ENCODE measurements at places on chromosomes 3 and 15. TPM values are rescaled to one million over a fixed set of nuclear protein-coding genes. Genes with fewer than 3 reads are reported as not detected.

GRCh38 chr3:160874736-160875135, 118.7 kb downstream of the PPM1L start:
- no peak for DNase-seq

DNA sequence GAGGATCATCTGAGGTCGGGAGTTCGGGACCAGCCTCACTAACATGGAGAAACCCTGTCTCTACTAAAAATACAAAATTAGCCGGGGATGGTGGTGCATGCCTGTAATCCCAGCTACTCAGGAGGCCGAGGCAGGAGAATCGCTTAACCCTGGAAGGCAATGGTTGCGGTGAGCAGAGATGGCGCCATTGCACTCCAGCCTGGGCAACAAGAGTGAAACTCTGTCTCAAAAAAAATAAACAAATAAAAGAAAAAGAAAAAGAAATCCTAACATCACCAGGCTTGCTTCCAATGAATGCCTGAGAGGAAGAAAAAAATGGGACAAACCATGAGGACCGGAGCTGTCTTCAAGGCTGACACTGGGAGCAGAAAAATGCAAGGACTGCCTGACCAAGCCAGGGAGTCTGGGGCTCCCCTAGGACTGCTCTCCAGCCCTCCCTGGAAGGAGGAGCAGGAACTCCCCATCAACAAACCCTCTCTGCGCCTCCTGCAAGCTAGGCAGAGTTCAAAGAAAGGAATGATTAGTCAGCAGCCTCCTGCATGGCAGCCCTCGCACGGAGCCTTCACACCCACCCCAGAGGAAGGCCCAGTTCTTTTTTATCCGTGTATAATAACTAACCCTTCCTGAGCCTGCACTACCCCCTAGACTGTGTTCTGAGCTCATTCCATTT, 55.4 kb downstream of the NUP210 start:
- no peak for DNase-seq

DNA sequence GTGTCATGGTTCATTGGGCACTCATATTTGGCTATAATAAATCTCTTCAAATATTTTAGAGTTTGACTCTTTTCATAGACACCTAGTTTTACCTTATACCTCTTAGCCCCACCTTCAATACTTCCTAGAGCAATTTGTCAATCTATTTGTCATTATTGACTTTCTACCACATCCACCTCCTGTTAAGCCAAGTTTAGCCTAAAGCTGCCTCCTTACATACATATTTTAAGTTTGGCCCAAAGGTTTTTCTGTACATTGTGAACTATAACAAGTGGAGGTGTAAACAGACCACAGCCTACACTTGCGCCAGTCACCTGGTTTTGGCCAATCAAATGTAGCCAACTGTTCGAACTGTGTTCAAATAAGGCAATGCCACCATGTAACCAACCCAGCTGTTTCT, 18.1 kb upstream of the ABHD17C start:
- DNase-seq, result no peak

GRCh38 chr3:172369590-172370259, 78.5 kb downstream of the GHSR start:
- DNase-seq, result no peak

GRCh38 chr3:149879872-149880271, 66.9 kb downstream of the RNF13 start:
- peak; percentile 64 for DNase-seq

DNA sequence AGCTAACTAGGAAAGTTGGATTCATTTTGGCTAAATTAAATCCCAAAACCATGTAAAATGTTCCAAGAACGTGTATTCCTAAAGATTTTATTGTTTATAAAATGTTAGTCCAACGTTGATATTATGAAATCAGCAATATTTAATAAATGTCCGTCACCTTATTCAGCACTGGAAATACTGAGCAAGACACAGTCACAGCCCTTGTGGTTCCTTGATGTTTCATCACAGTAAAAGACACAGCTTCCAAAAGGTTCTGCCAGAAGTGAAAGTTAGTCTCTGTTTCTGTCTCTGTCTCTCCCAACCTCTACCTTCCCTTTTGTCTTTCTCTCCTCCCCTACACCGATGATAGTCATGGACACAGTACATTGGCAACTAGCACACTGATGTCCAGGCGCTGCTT, 82.2 kb upstream of the BOC start:
- DNase-seq, result no peak

- no peak for DNase-seq
Observed at GRCh38 chr3:112464264-112464663, 35.0 kb downstream of the BTLA start.

DNA sequence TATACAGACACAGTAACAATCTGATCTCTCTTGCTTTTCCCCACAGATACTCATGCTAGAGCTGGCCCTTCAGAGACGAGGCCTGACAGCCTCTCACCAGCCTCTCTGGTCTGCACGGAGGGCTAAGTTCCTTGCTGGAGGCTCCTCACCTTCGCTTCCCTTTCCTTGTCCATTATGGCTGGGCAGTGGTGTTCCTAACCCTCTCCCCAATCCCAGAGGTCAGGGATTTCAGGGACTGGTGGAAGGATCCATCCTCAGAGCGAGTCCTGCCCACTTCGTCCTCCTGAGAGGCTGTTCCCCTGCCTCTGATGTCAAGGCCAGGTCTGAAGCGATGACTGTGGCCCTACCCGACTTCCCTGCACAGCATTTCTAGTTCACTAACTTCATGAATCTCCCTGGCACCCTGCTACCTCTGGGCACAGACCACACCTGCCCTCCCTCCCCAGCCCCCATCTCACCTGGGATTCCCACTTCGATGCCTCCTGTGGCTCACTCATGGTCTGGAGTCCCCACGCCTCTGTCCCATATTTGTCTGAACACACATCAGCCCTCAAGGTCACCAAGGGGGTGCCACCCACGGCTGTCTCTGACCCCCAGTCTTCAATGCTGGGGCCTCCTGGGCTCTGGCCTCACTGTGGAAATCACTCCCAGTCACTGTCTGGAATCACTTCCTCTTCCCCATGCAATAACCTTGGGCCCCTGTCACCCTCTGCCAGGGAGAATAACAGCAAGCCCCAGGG, 124.9 kb upstream of the PRR20G start:
- DNase-seq, result no peak

- DNase-seq, result peak; percentile 77
Observed at GRCh38 chr3:159824333-159824732, 164.3 kb upstream of the IL12A start.

DNA sequence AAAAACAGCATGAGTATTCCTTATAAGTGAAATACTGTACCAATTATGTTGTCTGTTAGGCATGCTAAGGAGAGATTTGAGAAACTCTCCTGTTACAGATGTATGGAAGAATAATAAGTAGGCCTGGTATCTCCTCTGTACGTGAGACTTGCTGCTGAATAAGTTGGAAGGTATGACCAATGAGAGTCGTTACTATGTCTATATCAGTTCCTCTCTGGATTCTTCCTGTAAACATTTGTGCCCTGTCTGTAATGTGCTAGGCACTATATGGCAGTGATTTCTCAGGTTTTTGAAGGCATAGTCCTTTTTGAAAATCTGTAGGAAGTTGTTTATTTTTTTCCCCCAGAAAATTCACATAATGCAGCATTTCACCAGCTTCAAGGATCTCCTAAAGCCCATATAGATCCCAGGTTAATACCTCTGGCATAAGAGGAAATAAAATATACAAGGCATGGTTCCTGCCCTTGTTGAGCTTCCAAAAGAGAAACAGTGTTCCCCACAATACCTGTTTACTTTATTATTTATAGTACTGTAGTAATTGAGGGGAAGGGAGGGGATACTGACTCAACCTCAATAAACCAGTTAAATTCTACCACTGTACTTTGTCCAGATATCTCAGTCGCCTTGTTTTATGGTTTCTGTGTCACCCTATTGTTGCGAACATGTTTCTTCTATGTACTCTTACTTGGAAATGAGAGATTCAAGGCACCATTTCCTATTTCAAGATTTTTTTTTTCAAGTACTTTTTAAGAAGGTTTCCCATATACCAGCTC, 28.6 kb downstream of the MAP2K5 start:
- no peak for DNase-seq

GRCh38 chr15:31373096-31373865, 46.6 kb downstream of the KLF13 start:
- no peak for DNase-seq

DNA sequence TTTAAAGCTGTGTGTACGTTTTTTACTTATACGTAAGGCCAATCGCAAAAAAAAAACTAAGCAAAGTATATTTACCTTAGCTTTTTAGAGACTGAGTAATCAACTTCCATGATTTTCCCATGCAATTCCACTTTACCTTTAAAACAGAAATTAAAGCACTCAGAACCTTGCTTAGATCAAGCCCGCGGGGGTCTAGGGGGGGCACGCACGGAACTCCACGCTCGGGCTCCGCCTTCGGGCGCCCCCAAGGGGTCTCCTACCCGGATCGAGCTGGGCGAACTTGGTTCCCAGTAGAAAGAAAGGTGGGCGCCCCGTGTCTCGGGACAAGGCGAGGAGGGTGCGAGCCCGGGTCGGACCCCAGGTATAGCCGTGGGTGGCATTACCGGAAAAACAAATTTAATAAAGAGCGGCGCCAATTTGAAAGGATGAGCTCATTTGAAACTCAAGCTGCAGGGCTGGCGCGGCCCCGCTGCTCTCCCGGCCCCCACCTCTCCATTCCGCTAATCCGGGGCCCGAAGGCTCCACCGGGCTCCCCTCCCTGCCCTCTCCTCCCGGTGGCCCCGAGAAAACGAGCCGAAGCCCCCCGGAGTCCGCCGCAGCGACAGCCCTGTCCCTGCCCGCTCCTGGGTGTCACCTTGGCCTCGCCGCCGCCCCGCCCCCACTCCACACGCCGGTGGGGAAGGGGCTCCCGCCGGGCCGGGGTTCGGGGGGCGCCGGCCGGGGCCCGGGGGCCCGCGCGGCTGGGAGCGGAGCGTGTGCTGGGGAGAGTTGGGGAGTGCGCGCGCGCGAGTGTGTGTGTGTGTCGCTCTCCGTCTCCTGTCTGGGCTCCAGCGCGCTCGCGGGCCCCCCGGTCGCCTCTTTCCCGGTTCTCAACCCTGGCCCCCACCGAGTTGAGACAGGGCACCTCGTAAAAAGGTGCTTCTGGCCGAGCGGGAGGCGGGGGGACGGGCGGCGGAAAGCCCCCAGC, 1.5 kb downstream of the IGF2BP2 start:
- peak; percentile 62 for DNase-seq

DNA sequence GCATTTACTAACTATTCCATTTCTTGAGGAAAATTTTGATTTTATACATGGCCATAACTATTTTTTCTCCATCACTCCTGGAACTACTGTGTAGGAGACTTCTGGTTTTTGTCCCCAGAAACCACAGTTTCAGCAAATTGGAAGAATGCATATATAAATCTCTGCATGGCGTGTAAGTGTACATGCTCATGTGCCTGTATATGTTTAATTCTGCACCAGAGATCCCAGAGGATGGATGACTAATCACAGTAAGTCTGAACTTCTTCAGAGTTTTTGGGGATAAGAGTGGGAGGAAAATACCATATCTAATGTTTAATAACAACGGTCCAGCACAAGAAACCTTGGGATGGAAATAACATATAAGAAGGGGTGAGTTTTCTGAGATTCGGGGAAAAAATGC, 10.9 kb upstream of the COL6A6 start:
- DNase-seq, result no peak

- peak; percentile 77 for DNase-seq
Observed at GRCh38 chr3:138935863-138936740, 10.8 kb downstream of the FOXL2 start.

GRCh38 chr3:11592445-11593298, 51.0 kb downstream of the VGLL4 start:
- peak; percentile 48 for DNase-seq

DNA sequence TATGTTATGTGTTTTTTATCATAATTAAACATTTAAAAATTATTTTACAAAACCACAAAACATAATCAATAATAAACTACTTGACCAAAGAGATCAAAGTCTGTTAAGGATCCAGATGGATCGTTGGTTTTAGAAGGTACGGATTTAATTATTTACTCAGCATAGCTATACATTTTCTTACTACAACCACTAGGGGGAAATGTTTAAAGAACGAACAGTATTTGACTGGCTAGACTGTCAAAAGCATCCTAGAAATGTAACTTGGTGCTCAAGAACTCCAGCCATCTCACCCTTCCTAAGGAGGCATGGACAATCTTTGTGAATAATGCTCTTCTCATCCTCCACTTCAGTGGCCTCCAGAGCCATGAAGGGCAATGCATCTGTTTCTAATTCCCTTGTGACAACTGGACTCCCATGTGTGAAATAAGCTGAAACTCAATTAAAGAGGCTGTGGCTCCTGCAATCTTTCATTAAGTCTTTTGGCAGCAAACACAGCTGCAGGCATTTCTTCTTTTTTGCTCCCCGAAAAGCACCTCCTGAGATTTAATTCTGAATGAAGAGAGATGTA, 94.7 kb upstream of the TUSC7 start:
- DNase-seq, result no peak

- no peak for DNase-seq
Observed at GRCh38 chr15:77035999-77036471, 34.9 kb downstream of the TSPAN3 start.

DNA sequence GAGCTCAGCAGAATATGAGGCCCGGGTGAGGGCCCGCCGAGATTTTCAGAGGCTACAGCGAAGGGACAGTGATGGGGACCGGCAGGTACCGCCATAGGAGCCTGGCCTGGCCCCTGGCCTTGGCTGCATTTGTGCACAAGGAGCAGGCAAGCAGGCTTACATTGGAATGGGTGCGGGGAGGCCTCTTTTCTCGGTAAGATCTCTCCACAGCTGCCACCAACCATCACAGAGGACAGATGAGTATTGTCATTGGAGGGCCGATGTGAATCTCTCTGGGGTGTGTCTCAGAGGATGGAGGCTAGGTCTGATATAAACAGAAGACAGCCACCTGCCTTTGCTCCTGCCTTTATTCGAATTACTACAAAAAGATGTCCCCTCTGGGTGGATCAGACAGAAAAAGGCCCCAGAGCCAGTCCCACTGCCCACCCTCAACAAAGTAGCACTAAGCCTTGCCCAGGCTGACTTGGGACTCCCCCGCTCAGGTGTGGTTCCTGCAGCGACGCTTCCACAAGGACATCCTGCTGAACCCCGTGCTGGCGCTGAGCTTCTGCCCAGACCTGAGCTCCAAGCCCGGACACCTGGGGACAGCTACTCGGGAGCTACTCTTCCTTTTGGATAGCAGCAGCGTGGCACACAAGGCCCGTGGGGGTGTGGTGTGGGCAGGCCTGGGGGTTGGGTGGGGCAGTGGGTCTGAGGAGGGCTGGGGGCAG, 5.4 kb downstream of the VWA5B2 start:
- no peak for DNase-seq

DNA sequence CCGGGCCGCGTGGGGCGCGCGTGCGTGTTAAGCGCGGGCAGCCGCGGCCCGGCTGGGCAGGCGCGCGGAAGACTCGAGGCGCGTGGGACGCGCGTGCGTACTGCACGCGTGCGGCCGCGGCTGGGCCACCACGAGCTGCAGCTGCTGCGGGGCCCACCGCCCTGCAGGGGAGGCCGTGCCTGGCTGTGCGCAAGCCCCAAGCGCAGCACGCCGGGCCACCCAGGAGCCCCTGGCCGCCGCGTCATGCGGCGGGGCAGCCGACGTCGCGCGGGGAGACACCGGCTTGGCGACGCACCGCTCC, 590 bp upstream of the TRIM71 start:
- no peak for DNase-seq

NTRK3 gene
- not detected for total RNA-seq

KAT2B gene
- 9.7 TPM for total RNA-seq

SLC25A38 gene
- total RNA-seq, result 18.4 TPM

MORC1 gene
- total RNA-seq, result not detected

GOLGA6L4 gene
- total RNA-seq, result 1.3 TPM

ARPP19 gene
- 133 TPM for total RNA-seq

SYNPR gene
- total RNA-seq, result not detected

MEF2A gene
- 28.1 TPM for total RNA-seq

PRTG gene
- 6.9 TPM for total RNA-seq

Data from fibroblast of villous mesenchyme (primary cell).